ENCODE measurements at places on chromosomes 3 and 15.

GRCh38 chr3:129003578-129004112 is 2.5 kb downstream of the EFCC1 start:
- DNase-seq, result no peak

- DNase-seq, result peak; percentile 28
Measured at GRCh38 chr3:43326891-43327581, 40.7 kb downstream of the SNRK start.

- no peak for DNase-seq
Measured at GRCh38 chr15:29424118-29424517, 154.5 kb upstream of the NSMCE3 start.

- no peak for DNase-seq
Measured at GRCh38 chr15:57609805-57610529, 18.3 kb downstream of the MYZAP start.

- peak; percentile 39 for DNase-seq
Measured at GRCh38 chr3:2354702-2355101, 256.0 kb downstream of the CNTN4 start.

DNA sequence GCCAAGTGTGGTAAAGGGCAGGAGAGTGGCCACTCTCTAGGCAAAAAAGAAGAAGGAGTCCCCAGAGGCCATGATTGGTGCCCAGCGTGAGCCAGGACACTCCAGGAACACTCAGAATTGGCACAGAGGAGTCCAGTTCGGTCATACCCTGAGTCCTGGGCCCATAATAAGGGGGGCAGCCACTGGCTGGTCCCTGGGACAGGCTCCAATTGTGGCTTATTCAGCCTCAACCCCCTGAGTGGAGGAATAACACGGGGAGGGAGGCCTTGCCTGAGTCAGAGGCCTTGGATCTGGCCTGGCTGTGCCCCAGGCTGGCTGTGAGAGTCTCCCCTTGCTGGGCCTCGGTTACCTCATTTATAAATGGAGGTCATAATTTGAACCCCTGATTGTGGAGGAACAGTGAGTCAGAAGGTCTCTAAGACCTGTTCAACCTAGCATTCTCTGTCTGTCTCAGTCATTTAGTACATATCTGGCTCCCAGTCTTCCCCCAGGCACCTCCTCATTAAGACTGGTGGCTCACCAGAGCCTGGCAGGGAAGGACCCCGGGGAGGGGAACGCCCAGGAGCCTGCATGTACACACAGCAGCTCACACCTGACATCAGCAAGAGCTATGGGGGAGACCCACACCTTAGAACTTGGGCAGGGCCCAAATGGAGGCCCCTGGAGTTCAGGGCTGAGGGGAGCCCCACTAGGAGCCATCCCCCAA is 95.9 kb upstream of the ATP2B2 start:
- DNase-seq, result no peak

DNA sequence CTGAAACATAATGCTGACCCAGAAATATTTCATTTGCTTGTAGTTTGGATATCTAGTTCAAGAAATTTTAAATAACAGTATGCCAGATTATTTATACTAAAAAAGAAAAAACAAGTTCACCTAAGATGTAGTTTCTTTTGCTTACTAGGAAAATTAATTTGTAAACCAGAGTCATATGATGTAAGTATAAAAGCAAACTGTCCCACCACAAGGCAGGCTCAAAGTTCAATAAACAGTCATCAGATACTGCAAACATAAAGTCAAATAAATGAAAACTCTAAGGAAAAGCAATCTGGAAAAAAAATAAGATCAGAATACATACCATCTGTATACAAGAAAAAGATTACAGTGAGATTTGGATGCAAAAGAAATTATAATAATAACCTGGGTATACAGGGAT is 40.2 kb upstream of the WDR5B start:
- DNase-seq, result no peak

DNA sequence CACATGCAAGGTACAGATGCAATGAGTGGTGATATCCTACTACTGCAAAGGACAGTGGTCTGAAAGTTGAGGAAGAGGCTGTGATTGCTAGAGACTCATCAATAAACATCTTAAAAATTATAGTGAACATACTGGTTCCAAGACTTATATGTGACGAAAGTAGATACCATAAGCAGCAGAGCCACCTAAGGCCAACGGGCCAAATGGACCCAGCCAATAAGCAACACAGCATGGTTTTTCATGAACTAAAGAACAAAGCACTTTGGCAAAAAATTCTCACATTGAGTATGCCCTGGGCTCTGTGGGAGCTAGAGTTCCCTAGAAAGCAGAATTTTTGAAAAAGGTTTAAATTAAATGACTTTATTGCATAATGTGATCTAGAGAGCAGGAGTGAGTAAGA is 272.1 kb downstream of the SI start:
- DNase-seq, result no peak

DNA sequence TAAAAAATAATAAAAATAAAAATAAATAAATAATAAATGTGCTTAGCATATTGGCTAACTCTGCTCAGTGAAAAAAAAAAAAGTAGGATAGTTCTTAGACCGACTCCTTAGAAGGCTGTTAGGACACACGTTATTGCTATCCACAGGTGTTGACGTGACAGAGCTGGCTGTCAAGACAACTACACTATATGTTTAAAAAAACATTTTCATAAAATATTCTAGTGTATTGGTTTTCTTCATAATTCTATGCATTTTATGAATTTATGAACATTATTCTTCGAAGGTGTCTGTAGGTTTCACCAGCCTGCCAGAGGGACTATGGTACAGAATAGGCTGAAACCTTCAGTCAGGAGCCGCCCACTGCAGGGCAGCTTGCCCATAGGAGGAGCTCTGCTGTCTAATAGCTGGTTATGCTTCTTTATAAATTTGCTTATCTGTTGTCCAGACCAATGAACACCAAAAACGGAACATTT is 9.2 kb downstream of the TM4SF1 start:
- DNase-seq, result no peak

GRCh38 chr15:94387849-94388441 is 156.6 kb downstream of the MCTP2 start:
- DNase-seq, result no peak

GRCh38 chr3:187040516-187041361 is 98.6 kb downstream of the RPL39L start:
- DNase-seq, result no peak

DNA sequence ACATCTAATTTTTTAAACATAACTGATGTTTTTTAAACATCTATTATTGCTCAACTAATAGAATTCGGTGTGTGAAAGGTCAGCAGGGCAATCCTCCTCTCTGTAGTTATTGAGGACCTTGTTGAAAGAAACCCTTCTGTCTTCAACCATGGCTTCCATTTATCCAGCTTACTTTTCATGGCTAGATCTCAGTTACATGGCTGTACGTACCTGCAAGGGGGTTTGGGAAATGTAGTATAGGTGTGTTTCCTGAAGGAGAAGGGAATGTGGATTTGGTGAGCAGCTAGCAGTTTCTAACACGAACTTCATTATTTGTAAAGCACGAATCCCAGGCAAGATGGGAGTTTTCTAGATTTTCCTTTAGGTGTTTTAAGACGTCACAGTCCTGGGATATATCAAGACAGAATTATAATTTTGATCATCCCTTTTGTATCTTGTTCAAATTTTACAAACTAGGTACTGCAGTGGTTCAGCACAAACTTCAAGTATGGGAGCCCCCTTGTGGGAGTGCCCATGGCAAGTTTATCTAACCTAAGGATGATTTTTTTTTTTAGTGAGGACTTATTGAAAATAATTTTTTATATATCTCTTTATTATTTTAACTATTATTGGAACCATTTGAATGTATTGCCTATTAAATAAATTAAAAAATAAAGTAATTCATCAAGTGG is 41.6 kb downstream of the FBXL2 start:
- DNase-seq, result no peak

DNA sequence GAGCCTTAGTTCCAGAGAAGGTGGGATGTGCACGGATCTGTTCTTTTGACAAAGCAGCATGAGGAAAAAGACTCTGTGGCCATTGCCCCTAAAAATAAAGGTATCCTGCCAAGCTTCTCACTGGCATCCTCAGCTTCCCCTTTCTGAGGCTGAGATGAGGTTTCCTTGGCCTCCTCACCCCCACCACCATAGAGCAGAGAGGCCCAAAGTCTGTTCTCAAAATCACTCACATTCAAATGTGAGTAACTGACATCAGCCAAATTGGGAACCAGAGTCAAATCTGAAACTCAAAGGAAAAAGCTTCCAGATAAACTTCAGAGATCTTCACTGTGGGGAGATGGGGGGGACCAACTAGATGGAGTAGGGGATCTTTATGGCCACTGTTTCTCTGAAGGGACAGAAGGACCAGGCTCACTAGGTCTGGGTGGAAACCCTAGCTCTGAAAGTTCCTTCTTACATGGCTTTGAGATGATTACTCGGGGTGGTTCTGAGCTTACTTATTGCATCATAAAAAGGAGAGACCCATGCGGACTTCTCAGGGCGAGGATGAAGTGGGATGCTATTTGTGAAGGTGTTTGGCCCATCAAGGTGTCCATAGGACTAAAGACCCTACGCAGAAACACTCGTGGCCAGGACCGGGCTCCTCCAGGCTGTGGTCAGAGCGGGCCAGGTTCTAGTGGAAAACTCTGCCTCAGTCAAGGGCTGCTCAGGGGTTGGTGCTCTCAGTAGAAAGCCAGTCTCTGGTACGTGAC is 61.5 kb upstream of the MEF2A start:
- DNase-seq, result no peak

DNA sequence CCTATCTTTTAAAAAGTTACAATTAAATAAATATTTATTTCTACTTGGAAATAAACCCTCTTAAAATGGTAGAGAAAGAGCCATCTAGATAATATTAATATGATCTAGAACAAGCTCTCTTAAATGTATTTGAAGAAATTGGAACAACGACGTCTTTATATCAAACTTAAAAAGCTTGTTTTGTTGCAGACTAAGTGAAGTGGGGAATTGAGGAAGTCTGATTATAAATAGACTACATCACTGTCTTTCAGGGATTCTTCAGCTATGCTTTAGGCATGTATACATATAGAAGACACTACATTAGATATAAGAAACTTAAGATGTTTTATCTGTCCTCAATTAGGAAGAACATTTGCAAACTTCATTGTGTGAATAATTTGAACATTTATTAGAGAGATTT is 1.8 kb downstream of the BCHE start:
- DNase-seq, result no peak

- DNase-seq, result no peak
Measured at GRCh38 chr3:155411500-155412223, 118.2 kb upstream of the STRIT1 start.

- no peak for DNase-seq
Measured at GRCh38 chr15:78761891-78762385, 49.3 kb downstream of the ADAMTS7 start.

DNA sequence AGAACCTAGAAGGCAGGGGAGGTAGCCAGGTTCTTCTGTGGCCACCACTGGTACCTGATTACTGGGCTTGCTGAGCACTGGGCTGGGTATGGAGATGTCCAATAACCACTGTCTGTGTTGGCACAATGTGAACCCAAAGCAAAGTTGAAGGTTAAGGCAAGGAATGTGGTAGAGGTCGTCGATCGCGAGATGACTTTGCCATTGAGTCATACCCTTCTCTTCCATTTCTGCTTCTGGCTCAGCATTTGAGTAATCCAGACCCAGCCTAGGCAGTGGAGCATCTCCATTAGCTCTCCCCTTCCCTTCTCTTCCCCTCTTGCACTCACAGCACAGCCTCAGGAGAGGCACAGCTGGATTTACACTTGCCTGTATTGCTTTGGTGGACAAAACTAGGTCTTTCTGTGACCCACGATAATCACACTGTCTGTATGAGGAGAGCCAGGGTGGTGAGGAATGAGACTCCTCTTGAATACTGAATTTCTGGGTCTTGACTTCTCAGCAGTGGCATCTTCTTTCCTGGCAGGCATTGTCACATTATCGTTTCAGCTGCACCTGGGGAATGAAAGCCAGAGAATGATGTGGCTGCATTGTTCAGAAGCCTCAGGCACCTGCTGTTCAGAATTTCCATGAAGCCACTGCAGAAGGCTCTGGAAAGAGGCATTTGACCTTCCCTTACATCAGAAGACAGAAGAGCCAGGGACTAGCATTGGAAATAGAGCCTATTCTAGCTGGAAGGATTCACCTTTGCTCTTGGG is 272.6 kb downstream of the PDCD6IP start:
- DNase-seq, result no peak

DNA sequence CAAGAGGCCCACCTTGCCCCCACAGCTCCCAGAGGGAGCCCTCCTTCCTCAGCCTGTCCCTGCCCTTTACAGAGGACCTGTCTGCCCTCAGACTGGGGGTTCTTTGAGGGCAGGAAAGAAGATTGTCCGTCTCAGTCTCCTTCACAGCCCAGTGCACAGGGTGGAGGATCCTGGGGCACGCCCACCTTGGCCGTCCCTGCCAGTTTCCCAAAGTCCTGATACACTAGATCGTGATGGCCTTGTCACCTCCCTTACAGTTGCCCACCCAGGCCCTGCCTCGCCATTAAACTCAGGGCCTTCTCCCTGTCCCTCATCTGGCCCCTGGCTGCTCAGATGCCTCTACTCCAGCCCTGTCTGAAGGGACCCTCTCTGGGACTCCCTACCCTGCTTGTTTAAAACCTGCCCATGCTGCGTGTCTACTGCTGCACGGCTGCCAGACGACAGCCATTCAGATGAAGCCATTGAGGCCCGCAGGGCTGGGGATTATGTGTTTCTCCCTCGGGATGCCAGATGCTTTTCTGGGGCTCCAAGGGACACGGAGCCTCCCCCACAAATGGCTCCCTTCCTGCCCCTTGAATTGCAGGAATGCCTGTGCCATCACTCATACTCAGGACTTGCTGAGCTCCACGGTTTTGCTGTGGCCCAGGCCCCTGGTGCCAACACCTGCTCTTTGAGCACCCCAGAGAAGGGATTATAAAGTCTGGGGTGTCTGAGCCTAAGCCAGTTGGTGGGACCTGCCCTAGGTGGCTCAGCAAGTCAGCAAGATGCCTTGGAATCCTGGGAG is 27.8 kb downstream of the ACSBG1 start:
- DNase-seq, result peak; percentile 48

GRCh38 chr3:197149-197827 is 725 bp downstream of the CHL1 start:
- no peak for DNase-seq

- no peak for DNase-seq
Measured at GRCh38 chr15:49412797-49413196, 10.2 kb upstream of the FGF7 start.

- no peak for DNase-seq
Measured at GRCh38 chr15:73800662-73801345, 47.7 kb upstream of the INSYN1 start.

GRCh38 chr15:70892002-70892911 is at the start of the genes LRRC49 and THAP10:
Gene LRRC49 (plus strand): TSS chr15:70892826. CDS start chr15:70892895, 69 bp downstream.
Gene THAP10 (minus strand): TSS chr15:70892433. CDS start chr15:70892272, 161 bp downstream.
- DNase-seq, result peak; percentile 69

DNA sequence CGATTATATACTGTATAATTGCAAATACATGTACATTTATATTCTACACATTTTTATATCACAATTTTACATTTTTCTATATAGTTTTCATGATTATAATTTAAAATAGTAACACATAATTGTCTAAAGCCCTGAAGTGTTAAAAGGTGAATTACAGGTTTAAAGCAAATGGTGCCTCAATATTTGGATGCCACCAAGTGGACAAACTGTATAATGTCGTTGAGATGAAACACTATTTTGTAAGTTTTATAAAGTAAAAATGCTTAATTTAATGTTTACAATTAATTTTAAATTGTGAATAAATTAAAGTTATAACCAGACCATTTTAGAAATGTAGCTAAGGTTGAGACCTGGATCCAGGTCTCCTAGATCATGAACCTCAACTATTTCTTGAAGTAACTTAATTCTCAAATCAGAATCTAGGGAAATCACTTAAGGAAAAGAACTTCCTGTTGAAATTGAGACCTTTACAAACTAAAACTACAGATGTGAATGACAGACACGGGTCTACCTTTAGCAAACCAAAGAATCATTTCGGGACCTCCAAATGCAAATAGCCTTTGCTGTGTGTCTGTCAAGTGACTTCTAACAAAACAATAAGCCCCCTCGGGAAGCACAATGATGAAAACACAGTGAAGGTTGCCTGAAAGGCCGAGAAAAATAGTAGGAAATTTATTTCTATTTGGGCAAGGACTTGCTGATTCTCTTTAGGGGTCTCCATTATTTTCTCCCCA is 37.8 kb downstream of the EHHADH start:
- no peak for DNase-seq
